ENCODE measurements at places on chromosomes 2 and 18. TPM values are rescaled to one million over a fixed set of nuclear protein-coding genes. Genes with fewer than 3 reads are reported as not detected.

The DBI gene
- total RNA-seq, result 90.8 TPM

The IL1RL1 gene
- total RNA-seq, result 0.74 TPM

The OR6B2 gene
- not detected for total RNA-seq

The COL4A3 gene
- not detected for total RNA-seq

The ALPP gene
- total RNA-seq, result 0.16 TPM

The PLA2R1 gene
- not detected for total RNA-seq

The TMEM178A gene
- 0.30 TPM for total RNA-seq

The POTEJ gene
- total RNA-seq, result not detected

The GPC1 gene
- 1.6 TPM for total RNA-seq

The CFAP221 gene
- not detected for total RNA-seq

The STRADB gene
- total RNA-seq, result 12.6 TPM

The HRH4 gene
- not detected for total RNA-seq

The DSG1 gene
- total RNA-seq, result not detected

The RPRM gene
- total RNA-seq, result not detected

The MLPH gene
- total RNA-seq, result not detected

The TXNDC2 gene
- not detected for total RNA-seq

The FZD7 gene
- 0.30 TPM for total RNA-seq

The DLGAP1 gene
- not detected for total RNA-seq
